SJCRH30 (cell line): ENCODE measurements at places on chromosomes 16 and 17.

GRCh38 chr16:8867216-8867931 lies 1.4 kb downstream of the CARHSP1 start:
- peak overlapping the region; percentile 94 for H3K4me3 ChIP-seq
- peaks cover 23% of the 10 kb centered on the region for H3K4me1 ChIP-seq
- peaks cover 6% of the 10 kb centered on the region for H3K36me3 ChIP-seq
- H3K27ac ChIP-seq, result peak overlapping the region; percentile 100
- no peaks in the 10 kb centered on the region for H3K27me3 ChIP-seq

GRCh38 chr16:7351610-7352510 lies 19.2 kb downstream of the RBFOX1 start:
- peak overlapping the region; percentile 97 for H3K27ac ChIP-seq
- DNase-seq, result peak; percentile 98
- peaks cover 3% of the 10 kb centered on the region; the same call in 1 of the 2 replicates for H3K36me3 ChIP-seq
- no peaks in the 10 kb centered on the region for H3K27me3 ChIP-seq
- H3K4me1 ChIP-seq, result peaks cover 40% of the 10 kb centered on the region

DNA sequence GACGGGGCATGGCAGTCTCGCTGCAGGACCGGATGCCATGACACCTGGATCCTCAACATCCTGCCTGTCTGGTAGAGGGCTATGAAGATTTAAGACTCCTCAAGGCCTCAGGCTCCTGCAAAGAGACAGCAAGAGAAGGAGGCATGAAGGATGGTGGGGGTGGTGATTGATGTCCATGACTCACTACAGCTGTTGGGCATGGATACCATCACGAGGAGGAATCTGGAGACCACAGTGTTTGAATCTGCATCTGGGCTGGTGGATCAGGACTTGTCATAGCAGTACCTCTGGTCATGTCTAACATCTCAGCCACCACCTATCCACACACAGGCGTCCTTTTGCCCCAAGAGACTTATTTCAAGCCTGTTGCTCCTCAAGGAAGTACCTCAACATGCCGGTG lies 50.2 kb upstream of the WSCD1 start:
- H3K27ac ChIP-seq, result peak overlapping the region; percentile 39
- H3K4me1 ChIP-seq, result peaks cover 6% of the 10 kb centered on the region
- H3K4me3 ChIP-seq, result no peak overlapping the region
- no peaks in the 10 kb centered on the region for H3K36me3 ChIP-seq

DNA sequence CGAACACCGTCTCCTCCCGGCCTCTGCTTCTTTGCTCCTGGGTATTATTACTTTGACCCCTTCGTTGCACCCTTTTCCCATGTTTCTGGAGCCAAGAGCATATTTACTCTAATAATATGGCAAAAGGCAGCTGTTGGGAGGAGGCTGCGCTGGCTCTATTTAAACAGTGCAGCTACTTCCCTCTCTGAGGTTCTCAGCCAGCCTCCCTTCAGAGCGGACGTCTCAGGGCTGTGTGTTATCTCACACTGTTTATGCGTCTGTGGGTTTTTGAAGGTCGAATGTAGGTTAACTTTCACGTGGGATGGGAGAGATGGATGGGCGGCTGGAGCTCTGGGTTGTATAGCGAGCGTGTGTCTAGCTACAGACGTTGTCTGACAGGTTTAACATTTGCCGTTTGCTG lies 45.3 kb downstream of the COX4I1 start:
- H3K4me1 ChIP-seq, result no peaks in the 10 kb centered on the region
- H3K4me3 ChIP-seq, result no peak overlapping the region
- no peak overlapping the region for H3K27ac ChIP-seq
- DNase-seq, result no peak
- no peaks in the 10 kb centered on the region for H3K27me3 ChIP-seq

DNA sequence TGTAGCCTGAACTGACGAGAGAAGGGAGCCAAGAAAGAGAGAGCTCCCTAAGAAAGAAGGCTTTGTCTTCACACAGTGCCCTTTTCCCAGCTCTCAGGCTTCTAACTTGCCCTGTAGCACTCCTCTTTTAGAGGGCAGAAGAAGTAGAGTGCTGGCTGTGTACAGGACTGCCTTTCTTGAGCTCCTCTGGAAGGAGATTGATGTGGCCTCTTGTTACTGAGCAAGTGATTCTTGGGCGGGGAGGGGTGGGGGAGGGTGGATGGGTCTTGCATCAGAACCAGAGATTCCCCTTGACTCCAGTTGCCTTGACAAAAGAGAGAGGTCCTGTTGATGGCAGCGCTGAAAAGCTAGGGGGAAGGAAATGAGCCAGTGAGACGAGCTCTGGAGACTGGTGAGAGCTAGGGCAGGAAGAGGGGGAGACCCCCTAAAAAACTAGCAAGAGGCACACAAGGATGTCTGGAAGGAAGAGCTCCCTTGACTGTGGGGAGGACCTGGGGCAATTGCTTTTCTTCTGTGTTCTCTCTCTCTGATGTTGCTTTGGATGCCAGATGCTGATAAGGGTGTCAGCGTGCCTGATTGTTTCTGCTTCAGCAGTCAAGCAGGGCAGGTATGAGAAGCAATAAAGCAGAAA lies 18.4 kb downstream of the GPR179 start:
- H3K27ac ChIP-seq, result no peak overlapping the region
- DNase-seq, result no peak
- no peaks in the 10 kb centered on the region for H3K4me1 ChIP-seq
- H3K4me3 ChIP-seq, result no peak overlapping the region

DNA sequence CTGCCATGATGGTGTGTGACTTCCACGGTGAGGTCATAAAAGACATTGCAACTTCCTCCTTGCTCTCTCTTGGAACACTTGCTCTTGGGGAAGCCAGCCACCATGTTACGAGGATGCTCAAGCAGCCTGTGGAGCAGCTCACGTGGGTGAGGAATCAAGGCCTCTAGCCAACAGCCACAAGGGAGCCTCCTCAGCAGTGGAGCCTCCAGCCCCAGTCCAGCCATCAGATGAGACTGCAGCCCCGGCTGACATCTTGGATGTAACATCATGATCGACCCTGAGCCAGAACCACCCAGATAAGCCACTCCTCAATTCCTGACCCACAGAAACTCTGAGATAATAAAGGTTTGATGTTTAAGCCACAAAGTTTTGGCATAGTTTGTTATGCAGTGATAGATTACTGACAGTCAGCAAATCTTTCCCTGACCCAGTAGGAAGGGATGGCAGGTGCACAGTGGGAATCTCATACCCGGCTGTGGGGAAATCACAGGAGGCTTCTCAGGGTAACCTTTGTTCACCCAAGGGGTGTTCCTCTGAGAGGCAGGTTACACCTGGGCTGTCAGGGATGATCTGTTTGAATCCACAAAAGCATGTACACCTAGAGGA lies 23.3 kb upstream of the GINS2 start:
- peaks cover 22% of the 10 kb centered on the region for H3K4me1 ChIP-seq
- no peak for DNase-seq
- no peaks in the 10 kb centered on the region for H3K36me3 ChIP-seq

GRCh38 chr16:11791144-11791828 lies 5.8 kb downstream of the ZC3H7A start:
- H3K27me3 ChIP-seq, result no peaks in the 10 kb centered on the region
- H3K36me3 ChIP-seq, result peaks cover 18% of the 10 kb centered on the region
- no peak overlapping the region for H3K4me3 ChIP-seq
- peaks cover 16% of the 10 kb centered on the region for H3K4me1 ChIP-seq
- H3K27ac ChIP-seq, result no peak overlapping the region

DNA sequence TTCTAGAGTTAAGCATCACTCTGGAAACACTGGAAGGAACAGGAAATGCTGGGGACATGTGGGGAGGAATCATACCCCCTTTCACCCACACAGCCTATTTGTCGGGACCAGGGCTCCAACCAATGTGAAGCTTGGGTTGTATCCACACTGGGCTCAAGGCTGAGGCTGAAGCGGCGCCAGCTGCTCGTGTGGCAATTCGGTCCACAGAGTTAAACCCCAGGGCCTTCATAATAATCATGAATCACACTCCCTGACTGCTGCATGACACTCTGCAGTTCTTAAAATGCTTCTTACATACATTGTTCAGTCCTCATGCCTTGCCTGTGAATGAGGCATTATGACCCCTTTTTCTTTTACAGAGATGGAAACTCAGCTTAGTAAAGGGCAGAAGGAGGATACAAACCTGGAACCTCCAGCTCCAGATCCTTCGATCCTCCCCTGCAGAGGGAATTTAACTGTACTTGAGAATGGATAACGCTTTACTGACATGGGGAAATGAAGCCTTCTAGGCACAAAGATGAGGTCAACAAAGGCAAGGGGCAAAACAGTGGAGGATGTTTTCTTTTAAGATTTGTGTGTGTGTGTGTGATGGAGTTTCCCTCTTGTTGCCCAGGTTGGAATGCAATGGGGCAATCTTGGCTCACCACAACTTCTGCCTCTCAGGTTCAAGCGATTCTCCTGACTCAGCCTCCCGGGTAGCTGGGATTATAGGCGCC lies 72.7 kb downstream of the SOX9 start:
- H3K36me3 ChIP-seq, result no peaks in the 10 kb centered on the region
- no peaks in the 10 kb centered on the region for H3K27me3 ChIP-seq

- no peaks in the 10 kb centered on the region for H3K27me3 ChIP-seq
- no peak overlapping the region for H3K4me3 ChIP-seq
- peak; percentile 87 for DNase-seq
- H3K4me1 ChIP-seq, result peaks cover 8% of the 10 kb centered on the region
- H3K36me3 ChIP-seq, result no peaks in the 10 kb centered on the region
These were observed 87.5 kb downstream of the SEC14L1 start for GRCh38 chr17:77228241-77228752.

GRCh38 chr16:2515180-2515851 lies 1.6 kb downstream of the ATP6V0C start:
- no peak for DNase-seq
- H3K4me1 ChIP-seq, result peaks cover 12% of the 10 kb centered on the region; the same call in 1 of the 2 replicates
- H3K36me3 ChIP-seq, result no peaks in the 10 kb centered on the region
- H3K4me3 ChIP-seq, result peak overlapping the region; percentile 83
- no peak overlapping the region for H3K27ac ChIP-seq

GRCh38 chr16:24191876-24192402 lies 64.2 kb upstream of the CACNG3 start:
- DNase-seq, result no peak
- H3K27me3 ChIP-seq, result no peaks in the 10 kb centered on the region
- H3K4me1 ChIP-seq, result no peaks in the 10 kb centered on the region
- H3K4me3 ChIP-seq, result no peak overlapping the region
- no peak overlapping the region for H3K27ac ChIP-seq

- H3K27me3 ChIP-seq, result no peaks in the 10 kb centered on the region
- H3K27ac ChIP-seq, result no peak overlapping the region
- H3K4me1 ChIP-seq, result peaks cover 15% of the 10 kb centered on the region; the same call in 1 of the 2 replicates
- no peak overlapping the region for H3K4me3 ChIP-seq
- no peak for DNase-seq
These were observed 3.1 kb downstream of the ABAT start for GRCh38 chr16:8677481-8677880.

GRCh38 chr16:75044800-75045361 lies 46.1 kb downstream of the ZNRF1 start:
- no peak overlapping the region for H3K4me3 ChIP-seq
- H3K36me3 ChIP-seq, result no peaks in the 10 kb centered on the region
- peaks cover 6% of the 10 kb centered on the region for H3K4me1 ChIP-seq
- no peak overlapping the region for H3K27ac ChIP-seq

- H3K4me3 ChIP-seq, result no peak overlapping the region
- no peak for DNase-seq
- no peak overlapping the region for H3K27ac ChIP-seq
- peaks cover 14% of the 10 kb centered on the region; the same call in 1 of the 2 replicates for H3K4me1 ChIP-seq
- H3K27me3 ChIP-seq, result no peaks in the 10 kb centered on the region
- H3K36me3 ChIP-seq, result no peaks in the 10 kb centered on the region
These were observed 11.2 kb upstream of the RANGRF start for GRCh38 chr17:8277317-8277716.

DNA sequence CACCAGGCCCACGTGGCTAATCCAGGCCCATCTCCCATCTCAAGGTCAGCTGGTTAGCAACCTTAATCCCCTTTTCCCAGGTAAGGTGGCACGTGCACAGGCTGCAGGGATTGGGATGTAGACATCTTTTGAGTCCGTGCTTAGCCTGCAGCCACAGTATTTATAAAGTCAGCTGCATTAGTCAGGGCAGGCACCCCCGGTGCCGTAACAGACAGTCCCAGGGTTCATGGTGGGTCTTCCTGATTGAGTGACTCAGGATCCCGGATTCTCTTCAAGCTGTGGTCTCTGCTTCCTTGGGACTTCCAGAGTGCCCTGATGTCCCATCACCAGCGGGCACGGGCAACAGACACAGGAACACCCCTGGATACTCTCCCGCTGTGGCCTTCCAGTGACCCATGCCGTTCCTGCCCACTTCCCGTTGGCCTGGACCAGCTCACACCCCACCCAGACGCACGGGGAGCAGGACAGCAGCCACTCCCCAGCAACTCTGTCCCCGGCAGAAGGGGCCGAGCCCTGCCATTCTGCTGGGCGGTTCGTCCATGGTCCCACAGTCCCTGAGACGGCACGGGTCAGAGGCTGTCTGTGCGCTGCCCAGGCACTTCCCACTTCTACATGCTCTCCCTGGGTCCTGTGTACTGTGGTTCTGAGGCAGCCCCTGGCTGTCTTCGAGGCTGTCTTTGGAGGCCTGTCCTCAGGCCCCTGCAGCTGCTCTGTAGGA lies 248.6 kb upstream of the GSE1 start:
- H3K36me3 ChIP-seq, result no peaks in the 10 kb centered on the region
- peaks cover 18% of the 10 kb centered on the region for H3K4me1 ChIP-seq
- no peak overlapping the region for H3K4me3 ChIP-seq
- DNase-seq, result no peak
- no peaks in the 10 kb centered on the region for H3K27me3 ChIP-seq

DNA sequence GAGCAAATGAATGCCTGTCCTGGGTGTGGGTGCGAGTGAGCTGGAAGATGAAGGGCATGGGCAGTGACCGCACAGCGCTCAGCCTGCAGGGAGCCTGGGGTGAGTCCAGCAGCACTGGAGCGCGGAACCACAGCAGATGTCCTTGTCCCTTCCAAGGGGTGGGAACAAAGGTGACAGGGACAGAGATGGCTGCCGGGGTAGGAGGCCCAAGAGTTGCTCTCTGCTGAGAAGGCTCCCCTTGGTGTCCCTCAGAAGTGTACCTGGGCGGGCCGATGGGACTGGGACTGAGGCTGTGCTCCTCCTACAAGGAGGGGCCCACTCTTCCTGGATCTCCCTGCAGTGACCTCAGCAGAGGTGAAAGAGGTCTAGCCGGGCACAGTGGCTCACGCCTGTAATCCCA lies 7.6 kb upstream of the PGAP6 start:
- no peak overlapping the region for H3K4me3 ChIP-seq
- no peaks in the 10 kb centered on the region; the same call in 1 of the 2 replicates for H3K4me1 ChIP-seq
- no peak for DNase-seq
- H3K36me3 ChIP-seq, result no peaks in the 10 kb centered on the region
- no peaks in the 10 kb centered on the region for H3K27me3 ChIP-seq

- DNase-seq, result no peak
- no peak overlapping the region for H3K4me3 ChIP-seq
- H3K4me1 ChIP-seq, result 0 out of 2 replicates have a peak, but pooled peaks cover 3% of the 10 kb centered on the region
- no peaks in the 10 kb centered on the region for H3K27me3 ChIP-seq
- H3K27ac ChIP-seq, result no peak overlapping the region
These were observed 7.0 kb upstream of the GSDMA start for GRCh38 chr17:39955726-39956225.

GRCh38 chr17:7138800-7139381 lies 24.3 kb upstream of the ASGR2 start:
- no peak overlapping the region for H3K27ac ChIP-seq
- DNase-seq, result no peak
- no peaks in the 10 kb centered on the region for H3K27me3 ChIP-seq
- no peak overlapping the region for H3K4me3 ChIP-seq
- no peaks in the 10 kb centered on the region for H3K36me3 ChIP-seq
- H3K4me1 ChIP-seq, result no peaks in the 10 kb centered on the region
